ENCODE measurements at places on chromosomes 5 and 9.

DNA sequence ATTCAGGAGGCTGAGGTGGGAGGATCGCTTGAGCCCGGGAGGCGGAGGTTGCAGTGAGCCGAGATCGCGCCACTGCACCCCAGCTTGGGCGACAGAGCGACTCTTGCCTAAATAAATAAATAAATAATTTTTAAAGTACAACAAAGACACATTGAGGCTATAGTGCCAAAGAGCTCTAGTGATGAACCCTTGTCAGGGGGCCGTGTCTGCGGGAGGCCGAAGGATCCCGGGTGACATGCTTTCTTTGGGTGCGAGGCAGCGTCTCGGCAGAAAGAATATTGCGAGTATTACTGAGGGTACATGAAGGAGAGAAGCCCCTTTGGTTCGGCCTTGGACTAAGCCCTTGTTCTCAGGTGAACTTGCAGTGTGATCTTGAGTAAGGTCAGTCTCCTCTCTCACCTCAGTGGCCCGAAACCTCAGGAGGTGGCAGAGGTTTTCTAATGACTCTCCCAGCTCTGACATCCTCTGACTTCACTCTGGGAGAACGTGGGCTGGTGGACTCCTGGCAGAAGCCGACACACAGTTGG, 397 bp upstream of the RECK start:
- no peak for DNase-seq

DNA sequence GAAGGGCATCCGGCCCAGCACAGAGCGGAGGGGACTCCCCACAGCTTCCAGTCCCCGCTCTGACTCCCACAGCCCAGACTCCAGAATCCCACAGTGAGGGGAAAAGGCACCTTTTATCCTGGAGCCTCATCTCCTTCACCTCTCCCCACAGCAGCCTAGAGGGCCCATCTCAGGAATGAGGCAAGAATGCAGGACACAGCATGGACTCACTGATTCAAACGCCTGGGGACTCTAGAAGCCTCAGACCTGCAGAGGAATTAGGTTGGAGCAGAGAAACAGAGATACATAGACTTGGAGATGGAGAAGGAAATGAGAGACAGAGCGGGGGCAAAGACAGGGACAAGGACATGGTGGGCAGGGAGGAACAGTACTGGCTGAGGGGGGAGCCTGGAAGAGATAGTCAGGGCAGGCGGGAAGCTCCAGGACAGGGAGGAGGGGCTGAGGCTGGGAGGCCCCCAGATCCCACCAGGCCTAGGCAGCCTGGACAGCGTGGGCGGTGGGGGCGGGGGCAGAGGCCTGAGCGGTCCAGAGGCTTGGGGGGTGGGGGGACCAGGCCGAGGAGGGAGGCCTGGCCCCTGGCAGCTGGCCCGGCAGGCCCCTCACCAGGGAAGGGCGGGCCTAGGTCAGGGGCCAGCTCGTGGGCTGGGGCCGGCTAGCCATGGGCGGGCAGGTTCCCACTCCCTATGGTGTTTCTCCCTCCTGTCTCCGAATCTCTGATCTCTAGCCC, 15.8 kb downstream of the CNTFR start:
- DNase-seq: no peak

DNA sequence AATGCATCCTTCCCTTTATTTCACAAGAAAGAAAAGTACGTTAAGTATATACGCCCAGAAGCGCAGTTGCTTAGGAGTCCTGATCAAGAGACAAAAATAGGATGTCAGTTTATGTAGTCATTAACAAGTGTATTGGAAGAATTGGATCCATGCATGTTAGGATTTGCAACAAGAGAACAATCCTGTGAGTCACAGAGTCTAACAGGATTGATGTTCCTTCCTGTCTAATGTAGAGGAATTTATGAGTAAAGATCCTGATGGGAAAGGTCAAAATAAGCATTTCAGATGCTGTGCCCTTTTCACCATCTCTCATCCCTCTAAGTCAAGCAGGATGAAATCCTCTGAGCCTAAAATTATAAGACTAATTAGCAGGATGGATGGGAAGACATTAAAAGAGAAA, 406.0 kb upstream of the GRIA1 start:
- DNase-seq: no peak

GRCh38 chr5:71877511-71877910, 158.4 kb downstream of the CARTPT start:
- no peak for DNase-seq

DNA sequence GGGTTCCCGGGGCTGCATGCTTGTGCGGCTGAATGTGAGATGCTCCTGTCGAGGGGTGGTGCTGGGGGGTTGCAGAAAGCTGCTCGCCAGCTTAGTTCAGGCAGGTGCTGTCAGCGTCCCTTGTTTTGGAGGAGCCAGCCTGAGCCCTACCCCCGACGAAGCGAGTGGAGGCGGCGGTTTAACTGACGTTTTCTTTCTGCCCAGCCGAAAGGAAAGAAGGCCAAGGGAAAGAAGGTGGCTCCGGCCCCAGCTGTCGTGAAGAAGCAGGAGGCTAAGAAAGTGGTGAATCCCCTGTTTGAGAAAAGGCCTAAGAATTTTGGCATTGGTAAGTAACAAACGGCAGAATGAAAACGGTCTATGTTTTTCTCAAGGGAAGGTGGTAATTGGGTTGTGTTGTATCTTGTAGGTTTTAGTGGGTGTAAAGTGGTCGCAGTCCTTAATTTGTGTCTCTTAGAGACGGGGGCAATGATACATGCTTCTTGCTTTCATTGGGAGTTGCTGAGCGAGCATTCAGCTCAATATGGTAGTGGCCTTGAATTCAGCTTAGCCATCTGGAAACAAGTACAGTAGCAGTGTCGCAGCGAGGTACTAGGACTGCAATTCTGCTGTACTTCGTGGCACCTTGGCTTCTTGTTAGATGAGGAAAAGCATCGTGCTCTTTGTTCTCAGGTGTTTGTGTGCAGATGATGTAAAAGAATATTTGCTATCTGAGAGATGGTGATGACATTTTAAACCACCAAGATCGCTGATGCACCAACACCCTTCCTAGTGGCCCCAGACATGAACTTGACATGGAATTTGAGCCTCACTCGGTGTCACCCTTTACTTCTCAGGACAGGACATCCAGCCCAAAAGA, 928 bp downstream of the RPL7A start:
- DNase-seq: no peak

GRCh38 chr5:76007904-76008303, 75.3 kb upstream of the SV2C start:
- no peak for DNase-seq

- DNase-seq: no peak
These were observed 59.5 kb downstream of the TMEM174 start for GRCh38 chr5:73232266-73233041.

- DNase-seq: no peak
These were observed 35.6 kb upstream of the TRIO start for GRCh38 chr5:14107536-14107935.

DNA sequence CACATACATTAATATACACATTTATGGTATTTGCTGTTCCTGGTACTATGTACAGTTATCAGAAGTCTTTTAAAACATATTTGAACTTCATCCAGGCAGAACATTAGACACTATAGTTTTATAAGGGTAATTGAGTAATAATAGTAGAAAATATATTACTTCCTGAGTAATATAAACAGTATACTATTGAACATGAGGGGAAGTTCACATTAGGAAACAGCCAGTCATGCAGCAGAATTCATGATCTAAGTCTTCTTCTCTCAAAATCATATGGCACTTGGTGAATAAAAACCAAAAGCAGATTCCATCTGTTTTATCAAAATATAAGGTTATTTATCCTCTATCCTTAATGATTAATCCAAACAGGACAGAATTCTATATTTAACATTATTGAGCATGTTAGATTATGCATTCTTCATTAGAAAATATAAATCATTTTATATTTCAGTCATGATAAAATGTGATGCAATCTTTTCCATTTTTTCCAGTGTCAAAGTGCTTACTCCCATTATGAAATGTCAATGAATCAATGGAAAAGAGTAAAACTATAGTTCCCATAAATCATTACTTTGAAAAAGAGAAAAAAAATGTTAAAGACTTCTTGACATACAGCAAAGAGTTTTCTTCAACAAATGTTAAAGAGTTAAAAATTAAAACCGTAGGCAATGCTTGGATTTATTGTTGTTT, 584.3 kb upstream of the TUSC1 start:
- DNase-seq: no peak

- no peak for DNase-seq
These were observed 363.4 kb downstream of the EBF1 start for GRCh38 chr5:158736150-158736870.
